ENCODE measurements at places on chromosomes 16 and 17.

DNA sequence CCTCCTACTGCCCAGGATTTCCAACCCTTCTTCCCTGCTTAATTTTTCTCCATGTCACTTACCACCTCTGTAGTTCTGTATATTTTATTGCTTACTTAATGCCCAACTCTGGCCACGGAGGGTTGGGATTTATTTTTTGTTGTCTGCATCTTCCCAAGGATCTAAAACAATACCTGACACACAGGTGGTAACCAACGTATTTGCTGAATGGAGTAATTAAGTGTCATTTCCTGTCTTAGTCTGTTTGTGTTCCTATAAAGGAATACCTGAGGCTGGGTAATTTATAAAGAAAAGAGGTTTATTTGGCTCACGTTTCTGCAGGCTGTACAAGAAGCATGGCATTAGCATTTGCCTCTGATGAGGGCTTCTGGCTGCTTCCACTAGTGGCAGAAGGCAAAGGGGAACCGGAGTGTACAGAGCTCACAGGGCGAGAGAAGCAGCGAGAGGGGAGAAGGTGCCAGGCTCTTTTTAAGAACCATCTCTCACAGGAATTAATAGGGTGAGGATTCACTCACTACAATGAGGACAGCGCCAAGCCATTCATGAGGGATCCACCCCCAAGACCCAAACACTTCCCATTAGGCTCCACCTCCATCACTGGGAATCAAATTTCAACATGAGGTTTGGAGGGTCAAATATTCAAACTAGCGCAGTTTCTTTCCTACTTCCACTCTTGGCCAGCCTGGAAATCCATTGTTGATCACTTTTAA is 44.8 kb downstream of the ERN1 start:
- DNase-seq: no peak

- DNase-seq: no peak
Observed at GRCh38 chr16:75433732-75434413, 570 bp upstream of the CFDP1 start.

- DNase-seq: no peak
Observed at GRCh38 chr17:50445730-50446325, 19.8 kb downstream of the ACSF2 start.

- peak; percentile 61 for DNase-seq
Observed at GRCh38 chr17:1347589-1348323, 52.3 kb downstream of the YWHAE start.

DNA sequence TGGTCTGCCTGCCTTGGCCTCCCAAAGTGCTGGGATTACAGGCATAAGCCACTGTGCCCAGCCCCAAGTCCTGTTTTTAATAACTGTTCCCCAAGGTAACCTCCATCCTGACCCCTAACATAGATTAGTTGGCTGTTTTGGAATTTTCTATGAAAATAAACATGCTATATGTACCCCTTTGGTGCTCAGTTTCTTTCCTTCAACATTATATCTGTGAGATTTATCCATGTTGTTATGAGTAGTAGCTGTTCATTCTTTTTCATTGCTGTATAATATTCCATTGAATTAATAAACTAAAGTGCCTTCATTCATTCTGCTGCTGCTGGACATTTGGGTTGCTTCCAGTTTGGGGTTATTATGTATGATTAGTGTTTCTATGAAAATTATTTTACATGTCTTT is 26.3 kb upstream of the FMNL1 start:
- no peak for DNase-seq

DNA sequence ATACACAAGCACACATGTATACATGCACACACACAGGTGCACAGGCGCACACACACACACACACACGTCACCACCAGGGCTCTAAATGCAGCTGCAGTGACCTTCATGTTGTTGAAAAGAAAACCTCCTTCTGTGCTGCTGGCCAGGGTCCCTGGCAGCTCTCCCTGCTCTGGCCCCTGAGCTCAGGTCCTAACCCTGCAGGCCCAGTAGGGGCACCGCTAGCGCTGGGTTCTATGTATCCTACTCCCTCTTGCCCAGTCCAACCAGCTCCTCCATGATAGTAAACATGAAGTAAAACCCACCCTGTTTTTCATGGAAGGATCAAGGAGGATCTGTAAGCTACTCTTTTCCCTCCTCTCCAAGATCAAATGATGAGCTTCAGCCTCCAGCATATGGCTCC is 172.8 kb downstream of the RBFOX3 start:
- no peak for DNase-seq

- no peak for DNase-seq
Observed at GRCh38 chr16:12613992-12614661, 189.6 kb downstream of the CPPED1 start.

DNA sequence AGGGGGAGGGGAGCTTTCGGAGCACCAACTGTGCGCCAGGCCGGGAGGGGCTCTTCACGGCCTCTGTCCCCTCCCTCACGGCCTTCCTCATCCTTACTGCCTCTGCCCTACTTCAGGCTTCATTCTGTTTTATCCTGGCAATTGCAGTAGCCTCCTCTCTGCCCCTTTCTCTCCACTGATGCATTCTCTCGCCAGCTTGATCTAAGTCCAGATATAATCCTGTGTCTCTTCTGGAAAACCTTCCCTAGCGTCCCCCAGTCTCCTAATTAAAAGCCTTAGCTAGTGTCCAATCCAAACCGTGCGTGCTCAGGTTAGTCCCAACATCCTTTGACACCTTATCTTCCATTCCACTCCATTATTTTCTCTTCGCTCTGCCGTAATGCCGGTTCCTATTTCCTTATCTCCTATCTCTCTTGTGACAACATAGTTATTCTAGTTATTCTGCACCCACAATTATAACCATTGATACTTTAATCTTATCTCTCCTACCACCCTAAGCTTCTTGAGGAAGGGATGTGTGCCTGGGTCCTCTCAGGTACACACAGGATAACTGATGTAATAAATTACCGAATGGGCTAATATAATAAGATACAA is 869 bp downstream of the ZNF48 start:
- DNase-seq: no peak

- no peak for DNase-seq
Observed at GRCh38 chr16:51818342-51818944, 667.4 kb upstream of the SALL1 start.

- DNase-seq: no peak
Observed at GRCh38 chr16:10168258-10168657, 14.0 kb downstream of the GRIN2A start.

Measured in activated effector memory CD4-positive, alpha-beta T cell treated with anti-CD3 and anti-CD28 coated beads, Interleukin-2, amount 50 U/mL, for 16 hours (primary cell).